Natural killer cell treated with Interleukin-12 subunit alpha and Interleukin-12 subunit beta and Interleukin-15 and Interleukin-18, amount 100 ng/mL, for 72 hours (primary cell): ENCODE measurements at places on chromosomes 16 and 17. TPM values are rescaled to one million over a fixed set of nuclear protein-coding genes. Genes with fewer than 3 reads are reported as not detected.

The HID1 gene
- total RNA-seq: 0.47 TPM

The C17orf50 gene
- total RNA-seq: not detected

The CHRNE gene
- 3.9 TPM for total RNA-seq

The TPSD1 gene
- total RNA-seq: not detected

The PSME3IP1 gene
- total RNA-seq: 121 TPM

The ZDHHC7 gene
- total RNA-seq: 28.5 TPM

The CTU2 gene
- 80.4 TPM for total RNA-seq

The MYH1 gene
- total RNA-seq: not detected

The PPY gene
- total RNA-seq: not detected

The CPHXL2 gene
- not detected for total RNA-seq

The MLKL gene
- 17.1 TPM for total RNA-seq

The CIITA gene
- 104 TPM for total RNA-seq

The RRN3 gene
- total RNA-seq: 61.6 TPM

The SLC46A1 gene
- 3.2 TPM for total RNA-seq

The CMTM2 gene
- total RNA-seq: 0.67 TPM

The CBX8 gene
- 46.4 TPM for total RNA-seq

The CTF1 gene
- 0.36 TPM for total RNA-seq

The CIBAR2 gene
- total RNA-seq: not detected

The ARL6IP1 gene
- total RNA-seq: 113 TPM

The ABCA8 gene
- not detected for total RNA-seq

The CARD14 gene
- total RNA-seq: not detected

The RPL23 gene
- 1,120 TPM for total RNA-seq

The ABCC12 gene
- not detected for total RNA-seq

The CAMTA2 gene
- total RNA-seq: 51.0 TPM

The ZP2 gene
- total RNA-seq: not detected

The NTN3 gene
- total RNA-seq: not detected

The SOCS3 gene
- 110 TPM for total RNA-seq

The TMEM238L gene
- total RNA-seq: not detected

The ZSCAN10 gene
- not detected for total RNA-seq

The TP53TG3D gene
- total RNA-seq: not detected

The CCL5 gene
- total RNA-seq: 224 TPM

The CCL22 gene
- total RNA-seq: not detected

The KRT34 gene
- not detected for total RNA-seq

The CACNG3 gene
- total RNA-seq: not detected

The C16orf86 gene
- 1.9 TPM for total RNA-seq

The PIK3R5 gene
- total RNA-seq: 112 TPM

The SSTR5 gene
- total RNA-seq: not detected

The ATP2C2 gene
- not detected for total RNA-seq
